T-helper 17 cell (primary cell): ENCODE measurements at places on chromosomes 6 and 20. TPM values are rescaled to one million over a fixed set of nuclear protein-coding genes. Genes with fewer than 3 reads are reported as not detected.

DNA sequence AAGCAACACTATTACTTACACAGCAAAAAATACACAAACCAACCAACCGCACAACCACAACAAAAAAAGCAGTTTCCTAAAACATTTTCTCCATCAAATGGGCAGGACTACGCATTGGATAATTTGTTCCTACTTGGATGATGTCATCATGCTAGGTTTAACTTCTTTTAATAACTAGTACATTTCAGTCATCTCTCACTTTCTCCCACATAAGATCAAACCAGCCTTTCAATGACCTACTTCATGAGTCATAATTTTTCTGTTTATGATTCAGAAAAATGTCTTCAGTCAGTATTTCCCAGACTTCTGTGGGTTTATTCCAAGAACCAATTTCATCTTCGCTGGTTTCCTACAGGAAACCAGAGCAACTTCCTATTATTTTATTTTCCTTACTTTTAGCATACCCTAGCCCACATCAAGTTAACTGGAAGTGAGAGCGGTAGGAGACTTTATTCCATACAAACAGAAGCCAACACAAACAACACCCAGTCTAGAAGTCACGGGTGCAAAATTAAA lies 134.2 kb downstream of the GMDS start:
- no peak for DNase-seq

- DNase-seq, result no peak
Observed at GRCh38 chr6:16972535-16972934, 129.3 kb upstream of the STMND1 start.

DNA sequence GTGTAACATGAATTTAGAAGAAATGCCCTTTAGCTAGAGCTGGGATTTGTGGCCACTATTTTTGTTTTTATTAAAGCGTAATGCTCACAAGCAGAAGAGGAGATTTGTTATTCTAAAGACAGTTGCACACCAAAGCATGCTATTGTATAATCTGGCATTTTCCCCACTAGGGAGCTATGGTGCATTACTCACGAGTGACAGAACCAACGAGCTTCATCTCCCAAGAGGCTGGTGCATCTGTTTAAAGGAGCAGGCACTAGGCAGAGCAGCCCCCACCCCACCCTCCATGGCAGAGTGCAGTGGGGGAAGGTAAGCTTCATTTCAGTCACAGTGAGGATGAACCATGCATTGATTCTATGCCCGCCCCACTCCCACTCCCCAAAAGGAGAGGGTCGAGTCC lies 287.3 kb upstream of the TSHZ2 start:
- DNase-seq, result no peak

DNA sequence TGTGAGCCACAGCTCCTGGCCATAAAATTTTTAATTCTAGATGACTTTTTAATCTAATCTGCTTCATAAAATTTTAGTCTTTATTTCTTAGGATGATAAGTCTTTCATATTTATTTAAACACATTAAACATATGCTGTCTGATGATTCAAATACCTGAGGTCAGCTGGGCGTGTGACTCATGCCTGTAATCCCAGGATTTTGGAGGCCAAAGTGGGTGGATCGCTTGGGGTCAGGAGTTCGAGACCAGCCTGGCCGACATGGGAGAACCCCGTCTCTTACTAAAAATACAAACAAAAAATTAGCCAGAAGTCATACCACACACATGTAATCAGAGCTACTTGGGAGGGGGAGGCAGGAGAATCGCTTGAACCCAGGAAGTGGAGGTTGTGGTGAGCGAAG lies 53.1 kb downstream of the RBM24 start:
- DNase-seq, result no peak

Gene SLC22A1
- 0.21 TPM for total RNA-seq
